ENCODE measurements at places on chromosomes 6 and 20.
A peak's percentile ranks its signal among the peaks of the same experiment; 100 is the strongest.

GRCh38 chr6:45226081-45226480, 102.0 kb upstream of the RUNX2 start:
- no peak for DNase-seq

- DNase-seq, result no peak
These were observed 119.6 kb downstream of the CDH4 start for GRCh38 chr20:61371501-61372136.

GRCh38 chr6:134464690-134465411, 146.9 kb upstream of the SGK1 start:
- no peak for DNase-seq

DNA sequence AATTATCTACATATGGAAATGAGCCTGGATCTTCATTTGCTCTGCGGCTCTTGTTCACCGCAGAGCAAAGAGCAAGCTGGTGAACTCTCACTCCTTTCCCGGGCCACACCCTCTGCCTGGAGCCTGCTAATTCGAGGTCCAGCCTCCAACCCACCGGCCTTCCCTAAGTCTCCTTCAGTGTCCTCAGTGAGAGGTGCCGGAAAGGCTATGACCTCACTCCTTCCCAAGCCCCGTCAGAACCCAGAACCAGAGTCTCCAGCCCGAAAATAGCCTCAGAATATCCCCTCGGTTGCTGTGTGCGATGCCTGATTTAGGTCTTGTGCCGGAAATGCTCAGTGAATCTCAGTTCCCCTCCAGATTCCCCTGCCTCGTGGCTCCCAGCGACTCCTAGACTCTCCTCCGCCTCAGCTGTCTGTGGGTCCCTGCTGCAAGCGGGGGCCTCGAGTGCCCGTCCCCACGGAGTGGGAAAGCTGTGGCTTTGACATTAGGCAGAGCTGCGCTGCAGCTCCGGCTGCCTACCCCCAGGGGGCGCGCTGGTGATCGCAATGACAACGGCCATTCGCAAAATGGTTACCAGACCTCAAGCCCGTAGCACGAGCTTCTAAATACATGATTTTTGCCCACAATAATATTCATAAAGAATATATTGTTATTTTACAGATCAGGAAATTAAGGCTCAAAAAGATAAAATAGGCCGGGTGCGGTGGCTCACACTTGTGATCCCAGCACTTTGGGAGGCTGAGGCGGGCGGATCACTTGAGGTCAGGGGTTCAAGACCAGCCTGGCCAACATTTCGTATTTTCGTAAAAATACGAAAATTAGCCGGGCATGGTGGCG, 4.1 kb upstream of the BNIP5 start:
- peak; percentile 80 for DNase-seq

- no peak for DNase-seq
These were observed 12.3 kb downstream of the NAPB start for GRCh38 chr20:23408957-23409356.

GRCh38 chr6:108699290-108700041, 138.7 kb downstream of the FOXO3 start:
- DNase-seq, result no peak

- no peak for DNase-seq
These were observed 3.3 kb upstream of the ZNF337 start for GRCh38 chr20:25699914-25700313.

Measured in body of pancreas (tissue), 4 donors.